ENCODE measurements at places on chromosomes 4 and X. TPM values are rescaled to one million over a fixed set of nuclear protein-coding genes. Genes with fewer than 3 reads are reported as not detected.
A peak's percentile ranks its signal among the peaks of the same experiment; 100 is the strongest.

Gene PDLIM3
- total RNA-seq = 281 TPM

Gene CT45A2
- not detected for total RNA-seq

Gene NLRP2B
- not detected for total RNA-seq

GRCh38 chr4:17812125-17812524, 1.3 kb downstream of the NCAPG start:
- DNase-seq = no peak

GRCh38 chr4:15149839-15150592, 147.7 kb downstream of the CPEB2 start:
- peak; percentile 92 for DNase-seq

All from Right ventricle myocardium inferior (tissue), 1 donor.